ENCODE measurements at places on chromosomes 7 and 10.

DNA sequence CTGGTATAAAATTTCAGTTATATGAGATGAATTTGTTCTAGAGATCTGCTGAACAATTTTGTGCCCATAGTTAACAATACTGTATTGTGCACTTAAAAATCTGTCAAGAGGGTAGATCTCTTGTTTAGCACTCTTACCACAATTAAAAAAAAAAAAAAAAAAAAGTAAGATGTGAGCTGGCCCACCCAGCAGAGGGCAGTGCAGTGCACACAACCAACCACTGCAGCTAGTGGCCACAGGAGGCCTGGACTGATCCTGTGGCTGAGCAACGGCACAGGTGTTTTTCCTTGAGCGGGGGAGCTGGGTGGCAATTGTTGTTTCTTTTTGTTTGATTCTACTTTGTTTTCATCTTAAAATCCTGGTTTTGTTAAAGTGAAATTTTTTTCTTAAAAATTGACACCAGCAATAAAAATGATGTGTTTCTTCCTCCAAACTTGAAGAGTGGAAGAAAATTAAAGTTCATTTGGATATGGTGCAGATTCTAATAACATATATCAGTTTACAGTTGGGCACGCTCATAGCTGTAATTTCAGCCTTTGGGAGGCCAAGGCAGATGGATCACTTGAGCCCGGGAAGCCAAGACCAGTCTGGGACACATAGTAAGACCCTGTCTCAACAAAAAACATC, 171.1 kb upstream of the TBX20 start:
- DNase-seq, result peak; percentile 5

- no peak for DNase-seq
Observed at GRCh38 chr7:1934756-1935155, 264.7 kb downstream of the ELFN1 start.

DNA sequence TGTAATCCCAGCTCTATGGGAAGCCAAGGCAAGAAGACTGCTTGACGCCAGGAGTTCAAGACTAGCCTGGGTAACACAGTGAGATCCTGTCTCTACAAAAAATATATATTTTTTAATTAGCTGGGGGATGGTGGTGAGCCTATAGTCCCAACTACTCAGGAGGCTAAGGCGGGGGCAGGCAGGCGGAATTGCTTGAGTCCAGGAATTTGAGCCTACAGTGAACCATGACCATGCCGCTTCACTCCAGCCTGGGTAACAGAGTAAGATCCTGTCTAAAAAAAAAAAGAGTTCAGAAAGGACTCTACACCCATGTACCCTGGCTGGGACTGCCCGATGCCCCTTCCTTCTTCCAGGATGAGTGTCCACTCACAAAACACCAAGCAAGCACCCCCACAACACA, 648.7 kb downstream of the PARD3 start:
- DNase-seq, result no peak

DNA sequence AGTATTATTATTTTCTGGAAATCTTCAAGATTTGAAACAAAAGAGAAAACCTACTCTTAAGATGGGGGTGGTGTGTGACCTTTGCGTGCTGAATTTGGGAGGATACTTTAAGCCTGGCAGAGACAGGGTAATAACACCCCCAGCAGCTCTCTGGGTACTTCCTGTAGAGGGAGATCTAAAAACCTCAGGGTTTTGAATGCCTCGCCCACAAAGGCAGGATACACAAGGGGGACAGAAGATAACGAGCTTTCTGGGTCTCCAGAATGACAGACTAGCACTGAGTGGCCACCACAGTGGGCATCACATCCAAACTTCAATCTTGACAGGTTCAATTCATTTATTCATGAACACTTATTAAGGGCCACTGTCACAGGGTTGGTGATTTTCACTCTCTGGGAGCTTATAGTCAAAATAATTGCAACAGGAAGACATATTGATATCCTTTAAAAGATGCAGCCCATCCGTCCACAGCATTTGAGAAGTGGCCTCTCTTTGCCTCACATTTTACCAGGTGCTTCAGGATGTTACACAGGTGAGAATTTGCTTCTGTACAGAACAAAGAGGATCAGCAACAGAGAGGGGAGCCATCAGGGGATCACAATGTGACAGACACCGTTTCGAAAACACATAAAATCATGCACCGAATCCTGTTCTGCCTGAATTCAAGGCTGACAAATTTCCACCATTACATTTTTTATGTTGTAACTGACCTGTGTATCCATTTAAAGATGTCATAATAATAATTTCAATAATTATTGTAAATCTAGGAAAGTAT, 14.3 kb downstream of the CPA1 start:
- no peak for DNase-seq

- peak; percentile 28 for DNase-seq
Observed at GRCh38 chr7:99375070-99375807, 709 bp downstream of the ARPC1B start.

DNA sequence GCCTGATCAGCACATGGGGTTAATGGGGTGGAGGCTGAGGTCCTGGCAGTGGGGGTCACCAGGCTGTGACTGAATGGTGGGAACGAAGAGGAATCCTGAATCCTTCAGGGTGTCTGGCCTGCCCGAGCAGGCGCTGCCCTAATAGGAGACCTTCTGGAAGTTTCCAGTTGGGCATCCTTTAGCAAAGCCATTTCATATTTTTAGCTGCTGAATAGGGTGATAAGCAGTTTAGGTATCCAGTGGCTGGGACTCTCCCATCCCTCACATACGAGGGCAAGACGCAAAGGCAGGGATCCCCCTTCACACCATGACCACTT, 159.3 kb downstream of the SH3PXD2A start:
- no peak for DNase-seq

DNA sequence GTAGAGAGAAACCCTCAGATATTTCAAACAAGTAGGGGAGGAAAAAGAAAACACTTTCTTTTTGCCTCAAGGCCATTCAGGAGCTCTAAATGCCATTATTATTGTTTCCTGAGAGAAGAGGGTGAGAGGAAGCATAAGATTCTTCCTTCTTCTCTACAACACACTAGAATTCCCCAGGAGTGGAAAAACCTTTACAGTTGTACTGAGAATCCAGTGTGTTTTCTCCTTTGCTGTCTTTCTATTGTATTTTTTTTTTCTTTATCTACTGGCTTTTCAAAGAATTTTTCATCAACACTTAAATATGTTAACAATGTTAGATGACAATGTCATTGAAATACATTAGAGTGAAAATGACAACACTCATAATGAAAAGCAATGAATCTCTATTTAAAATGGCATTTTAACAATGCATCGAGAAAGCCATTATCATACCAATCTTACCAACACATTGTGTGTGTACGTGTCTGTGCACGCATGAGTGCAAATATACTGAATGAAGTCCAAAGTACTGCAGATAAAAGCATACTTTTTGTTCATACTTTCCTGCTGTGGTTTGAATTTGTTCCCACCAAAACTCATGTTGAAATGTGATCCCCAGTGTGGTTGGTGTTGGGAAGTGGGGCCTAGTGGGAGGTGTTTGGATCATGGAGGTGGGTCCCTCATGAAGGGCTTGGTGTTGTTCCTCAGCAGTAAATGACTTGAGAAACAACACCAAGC, 24.2 kb upstream of the MACC1 start:
- DNase-seq, result peak; percentile 48

- DNase-seq, result no peak
Observed at GRCh38 chr7:135285547-135286233, 52.1 kb downstream of the STRA8 start.

DNA sequence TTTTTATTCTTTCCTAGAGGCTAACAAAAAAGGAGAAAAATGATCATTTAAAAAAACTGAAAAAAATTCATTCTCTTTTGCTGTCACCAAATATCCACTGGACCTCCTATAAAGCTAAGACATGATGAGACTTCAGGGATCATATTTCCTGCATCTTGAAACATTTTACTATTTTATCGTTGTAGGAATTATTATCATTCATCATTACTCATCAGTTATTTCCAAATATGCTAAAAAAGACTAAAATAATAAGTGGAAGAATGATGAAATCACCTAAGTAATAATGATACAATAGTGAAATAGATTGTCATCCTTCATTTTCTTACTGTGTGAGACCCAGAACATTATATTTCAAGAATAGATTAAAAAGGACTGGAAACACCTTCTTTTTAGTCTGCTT, 28.3 kb downstream of the TAF3 start:
- no peak for DNase-seq

DNA sequence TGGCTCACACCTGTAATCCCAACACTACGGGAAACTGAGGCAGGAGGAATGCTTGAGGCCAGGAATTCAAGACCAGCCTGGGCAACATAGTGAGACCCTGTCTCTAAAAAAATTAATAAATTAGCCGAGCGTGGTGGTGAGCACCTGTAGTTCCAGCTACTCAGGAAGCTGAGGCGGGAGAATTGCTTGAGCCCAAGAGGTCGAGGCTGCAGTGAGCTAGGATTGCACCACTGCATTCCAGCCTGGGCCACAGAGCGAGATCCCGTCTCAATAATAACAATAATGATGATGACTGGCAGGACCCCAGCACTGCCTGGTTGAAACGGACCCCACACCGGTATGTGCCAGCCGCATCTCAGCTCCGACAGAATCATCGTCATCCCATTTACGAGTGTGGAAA, 93.0 kb downstream of the ELFN1 start:
- no peak for DNase-seq

DNA sequence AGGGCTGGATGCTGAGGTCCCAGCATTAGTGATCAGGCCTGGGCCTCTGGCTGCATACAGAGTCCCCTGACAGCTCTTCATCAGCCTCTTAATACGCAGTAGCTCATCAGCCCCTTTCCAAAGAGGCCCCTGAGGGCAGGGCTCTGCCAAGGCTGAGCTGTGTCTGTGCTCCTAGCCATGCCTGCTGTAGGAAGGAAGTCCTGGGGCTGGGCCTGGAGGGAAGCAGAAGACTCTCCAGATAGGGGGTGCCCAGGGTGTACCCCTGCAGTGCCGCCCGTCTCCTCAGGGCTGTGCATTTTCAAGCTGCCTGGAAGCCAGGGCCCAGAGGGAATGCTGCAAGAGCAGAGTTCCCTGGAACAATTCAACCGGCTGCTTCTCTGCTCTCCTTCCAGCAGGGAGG, 7.3 kb upstream of the RET start:
- DNase-seq, result no peak

GRCh38 chr7:43004082-43004481, 71.9 kb downstream of the MRPL32 start:
- no peak for DNase-seq

DNA sequence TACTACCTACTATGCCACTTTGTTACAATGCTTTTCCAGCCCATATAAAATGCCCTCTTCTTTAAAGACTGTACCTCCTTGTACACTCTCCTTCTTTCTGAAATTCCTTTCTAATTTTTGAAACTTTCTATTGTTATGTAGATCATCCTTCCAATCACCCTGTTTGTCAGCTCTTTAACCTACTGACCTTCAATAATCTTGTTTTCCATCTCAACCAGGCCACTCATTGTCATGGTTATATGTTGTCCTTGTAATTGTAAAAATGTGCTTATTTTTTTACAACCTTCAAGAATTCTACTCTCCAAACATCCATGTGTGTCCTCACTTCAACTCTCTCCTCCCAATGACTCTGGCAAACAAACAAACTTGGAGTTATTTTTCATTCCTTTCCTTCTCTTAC, 1172.6 kb upstream of the CELF2 start:
- no peak for DNase-seq

DNA sequence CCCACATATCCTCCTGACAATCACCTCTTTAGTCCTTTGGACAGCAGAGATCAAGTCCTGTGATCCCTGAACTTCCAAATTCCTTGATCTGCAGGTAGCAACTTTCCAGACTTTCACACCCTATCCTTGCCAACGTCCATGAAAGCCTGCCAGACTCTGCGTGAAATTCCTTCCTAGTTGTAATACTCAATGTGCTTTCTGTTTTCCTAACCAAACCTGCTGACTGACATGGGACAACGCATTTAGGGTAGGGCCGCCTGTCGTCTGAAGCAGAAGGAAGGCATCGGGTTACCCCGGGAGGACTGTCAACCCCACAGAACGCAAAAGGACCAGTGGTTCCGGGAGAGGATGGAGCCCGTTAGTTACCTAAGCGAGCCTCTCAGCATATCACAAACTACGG, 23.9 kb downstream of the ITGA8 start:
- DNase-seq, result no peak

GRCh38 chr10:23534326-23534725, 95.5 kb downstream of the OTUD1 start:
- no peak for DNase-seq

- DNase-seq, result no peak
Observed at GRCh38 chr10:68067029-68067428, 8.1 kb downstream of the HERC4 start.

GRCh38 chr10:86105640-86106039, 261.0 kb downstream of the GRID1 start:
- no peak for DNase-seq

DNA sequence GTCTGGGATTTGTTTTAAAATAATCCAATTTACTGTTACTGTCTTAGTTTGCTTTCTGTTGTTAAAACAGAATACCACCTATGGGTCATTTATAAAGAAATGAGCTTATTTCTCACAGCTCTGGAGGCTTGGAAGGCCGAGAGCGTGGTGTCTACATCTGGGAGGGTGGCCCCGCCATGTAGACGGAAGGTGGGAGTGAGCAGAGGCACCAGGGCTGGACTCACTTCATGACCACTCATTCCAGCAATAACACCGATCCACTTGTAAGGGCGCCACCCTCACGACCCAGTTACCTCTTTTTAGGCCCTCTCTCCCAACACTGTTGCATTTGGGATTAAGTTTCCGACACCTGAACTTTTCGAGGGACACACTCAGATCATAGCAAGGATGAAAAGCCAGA, 36.2 kb upstream of the CFAP46 start:
- DNase-seq, result no peak

GRCh38 chr10:96359616-96360015, 814 bp upstream of the OPALIN start:
- DNase-seq, result no peak

GRCh38 chr7:44637788-44638594, 31.6 kb downstream of the OGDH start:
- DNase-seq, result no peak

DNA sequence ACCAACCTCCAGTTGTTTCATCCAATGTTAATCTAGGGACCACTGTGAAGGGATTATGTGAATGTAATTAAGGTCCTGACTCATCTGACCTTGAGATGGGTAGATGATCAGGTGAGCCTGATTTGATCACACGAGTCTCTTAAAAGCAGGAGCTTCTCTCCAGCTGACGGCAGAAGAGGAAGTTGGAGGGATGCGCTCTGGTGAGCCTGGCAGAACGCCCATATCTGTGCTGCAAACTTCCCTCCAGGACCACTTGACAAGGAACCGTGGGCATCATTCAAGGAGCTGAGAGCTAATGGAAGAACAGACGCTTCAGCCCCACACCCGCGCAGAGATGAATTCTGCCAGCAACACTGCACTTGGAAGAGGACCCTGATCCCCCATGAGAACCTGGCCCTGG, 642.4 kb downstream of the TNS3 start:
- DNase-seq, result no peak

- no peak for DNase-seq
Observed at GRCh38 chr10:128060341-128061250, 65.6 kb downstream of the MKI67 start.

DNA sequence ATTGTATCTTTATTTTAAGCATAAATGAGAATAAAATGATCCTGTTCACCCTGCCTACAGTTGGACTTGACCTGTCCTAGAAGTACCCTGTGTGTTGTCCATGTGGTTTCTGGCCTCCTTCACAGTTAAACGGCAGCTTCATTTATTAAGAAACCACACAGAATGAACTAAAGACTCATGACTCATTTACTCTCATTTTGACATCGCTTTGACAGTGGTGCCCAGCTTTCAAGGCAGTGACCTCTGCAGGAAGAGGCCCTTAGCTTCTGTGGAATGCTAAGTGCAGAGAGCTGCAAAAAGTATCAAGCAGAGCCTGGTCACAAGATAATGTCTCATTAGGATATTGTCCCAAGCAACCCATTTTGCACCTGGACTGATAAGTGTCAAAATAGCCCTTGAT, 93.4 kb downstream of the AVL9 start:
- DNase-seq, result no peak

GRCh38 chr10:124095096-124095495, 1.7 kb upstream of the CHST15 start:
- DNase-seq, result no peak

Data from NCI-H510A treated with DMSO at 0.1 percent for 48 hours (cell line).